ENCODE measurements at places on chromosomes 1 and 21. TPM values are rescaled to one million over a fixed set of nuclear protein-coding genes. Genes with fewer than 3 reads are reported as not detected.
A peak's percentile ranks its signal among the peaks of the same experiment; 100 is the strongest.

- H3K4me3 ChIP-seq, result no peak overlapping the region
- no peak for DNase-seq
- H3K27me3 ChIP-seq, result no peaks in the 10 kb centered on the region
- H3K27ac ChIP-seq, result no peak overlapping the region
Measured at GRCh38 chr1:21870611-21871010, 58.5 kb downstream of the LDLRAD2 start.

- no peaks in the 10 kb centered on the region for H3K27me3 ChIP-seq
- no peak overlapping the region for H3K4me3 ChIP-seq
- H3K36me3 ChIP-seq, result no peaks in the 10 kb centered on the region
- no peak for DNase-seq
Measured at GRCh38 chr21:14863745-14864210, 201.0 kb downstream of the NRIP1 start.

GRCh38 chr1:110119843-110120242 is 7.6 kb downstream of the UBL4B start:
- H3K36me3 ChIP-seq, result no peaks in the 10 kb centered on the region
- no peak overlapping the region for H3K4me3 ChIP-seq
- H3K27me3 ChIP-seq, result peaks cover 12% of the 10 kb centered on the region
- DNase-seq, result no peak
- no peaks in the 10 kb centered on the region for H3K4me1 ChIP-seq

- no peak overlapping the region for H3K27ac ChIP-seq
- DNase-seq, result no peak
- H3K4me3 ChIP-seq, result no peak overlapping the region
- no peaks in the 10 kb centered on the region for H3K4me1 ChIP-seq
Measured at GRCh38 chr1:186498695-186499389, 37.9 kb upstream of the PDC start.

DNA sequence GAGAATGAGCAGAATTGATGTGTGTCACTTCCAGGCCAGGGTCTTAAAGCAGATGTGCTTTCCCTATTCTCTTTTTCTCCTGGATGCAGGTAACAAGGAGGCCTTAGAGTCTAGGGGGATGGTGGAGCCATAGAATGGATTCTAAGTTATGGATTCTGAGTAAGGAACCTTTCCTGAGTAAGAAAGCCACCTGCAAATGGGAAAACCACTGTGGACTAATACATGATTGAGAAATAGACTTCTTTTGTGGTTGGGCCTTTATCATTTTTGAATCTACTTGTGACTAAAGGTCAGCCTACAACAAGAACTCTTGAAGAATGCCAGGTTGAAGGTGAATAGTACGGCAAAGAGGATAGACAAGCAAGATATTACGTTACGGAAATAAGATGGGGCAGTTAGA is 116.1 kb downstream of the CDC7 start:
- no peak for DNase-seq
- no peaks in the 10 kb centered on the region for H3K36me3 ChIP-seq
- H3K4me3 ChIP-seq, result no peak overlapping the region
- H3K27ac ChIP-seq, result no peak overlapping the region
- peaks cover 13% of the 10 kb centered on the region for H3K4me1 ChIP-seq
- H3K27me3 ChIP-seq, result no peaks in the 10 kb centered on the region

DNA sequence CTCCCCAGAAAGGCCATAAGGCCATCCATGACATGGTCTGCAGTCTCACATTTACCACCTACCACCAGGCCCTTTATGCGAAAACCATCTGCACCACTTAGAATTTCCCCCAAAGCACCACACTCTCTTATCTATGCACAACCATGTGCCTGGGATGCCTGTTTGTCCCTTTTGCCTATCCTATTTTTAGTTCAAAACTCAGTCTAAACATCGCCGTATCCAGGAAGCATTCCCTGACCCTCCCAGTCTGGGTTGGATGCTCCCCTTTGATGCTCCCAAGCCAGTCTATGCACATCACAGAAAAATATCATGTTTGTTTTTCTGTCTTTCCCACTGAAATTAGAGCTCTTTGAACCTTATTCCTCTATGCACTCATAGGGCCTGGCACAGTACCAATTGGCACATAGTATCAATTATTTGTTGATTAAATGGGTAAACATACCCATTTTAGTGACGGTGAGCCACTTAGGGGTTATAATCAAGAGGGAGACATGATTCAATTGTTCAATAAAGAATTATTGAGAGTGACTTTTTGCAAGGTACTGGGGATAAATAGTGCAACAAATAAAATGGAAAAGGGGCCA is 6.7 kb downstream of the MPL start:
- H3K4me3 ChIP-seq, result no peak overlapping the region
- no peaks in the 10 kb centered on the region for H3K36me3 ChIP-seq
- no peak for DNase-seq

DNA sequence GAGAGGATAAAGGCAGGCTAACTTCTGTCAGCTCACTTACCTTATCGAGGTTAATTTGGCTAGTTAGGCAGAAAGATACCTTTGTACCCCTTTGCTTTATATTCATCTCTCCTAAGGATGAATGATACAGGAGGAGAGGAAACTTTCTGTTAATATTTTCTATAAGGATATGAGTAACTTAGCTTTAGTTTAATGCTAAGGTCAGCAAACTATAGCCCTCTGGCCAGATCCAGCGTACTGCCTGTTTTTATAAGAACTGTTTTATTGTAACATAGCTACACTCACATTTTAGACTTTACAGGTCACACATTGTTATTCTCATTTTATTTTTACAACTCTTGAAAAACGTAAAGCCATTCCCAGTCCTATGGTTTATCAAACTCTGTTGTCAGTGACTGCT is 18.1 kb downstream of the DHX9 start:
- H3K4me1 ChIP-seq, result no peaks in the 10 kb centered on the region
- no peaks in the 10 kb centered on the region for H3K27me3 ChIP-seq
- peaks cover 31% of the 10 kb centered on the region for H3K36me3 ChIP-seq

DNA sequence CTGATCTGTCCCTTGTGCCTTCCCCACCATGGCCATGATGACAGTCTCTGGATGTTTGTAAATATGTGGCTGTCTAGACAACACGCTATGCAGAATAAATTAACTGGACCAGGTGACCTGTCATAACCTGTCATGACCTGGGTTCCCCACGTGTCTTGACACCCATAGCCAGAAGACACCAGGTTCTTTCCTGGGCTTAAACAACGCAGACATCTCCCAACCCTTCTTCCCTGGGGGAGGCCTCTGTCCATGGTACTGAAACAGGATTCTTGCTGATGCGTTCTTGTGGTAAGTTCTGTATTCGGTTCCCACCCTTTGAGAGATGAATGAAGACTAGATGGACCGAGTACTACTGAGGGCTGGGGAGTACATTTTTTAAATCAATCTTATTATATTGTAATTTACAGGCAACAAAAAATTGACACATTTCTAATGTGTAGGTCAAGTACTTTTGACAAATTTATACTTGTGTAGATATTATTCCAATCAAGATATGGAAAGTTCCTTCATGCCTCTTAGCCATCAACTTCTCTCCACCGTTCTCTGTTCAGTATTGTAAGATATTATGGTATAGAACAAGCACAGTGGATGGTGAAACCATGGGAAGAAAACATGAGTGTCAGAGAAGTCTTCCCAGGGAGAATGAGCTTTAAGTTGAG is 738.8 kb downstream of the PTPRU start:
- H3K36me3 ChIP-seq, result no peaks in the 10 kb centered on the region
- no peak overlapping the region for H3K27ac ChIP-seq
- H3K4me1 ChIP-seq, result no peaks in the 10 kb centered on the region
- no peak overlapping the region for H3K4me3 ChIP-seq
- H3K27me3 ChIP-seq, result peaks cover 7% of the 10 kb centered on the region
- no peak for DNase-seq

GRCh38 chr1:117675907-117676430 is 70.1 kb downstream of the TENT5C start:
- peaks cover 57% of the 10 kb centered on the region for H3K4me1 ChIP-seq
- peak overlapping the region; percentile 62 for H3K27ac ChIP-seq
- no peak for DNase-seq
- H3K27me3 ChIP-seq, result no peaks in the 10 kb centered on the region
- no peak overlapping the region for H3K4me3 ChIP-seq
- H3K36me3 ChIP-seq, result no peaks in the 10 kb centered on the region

DNA sequence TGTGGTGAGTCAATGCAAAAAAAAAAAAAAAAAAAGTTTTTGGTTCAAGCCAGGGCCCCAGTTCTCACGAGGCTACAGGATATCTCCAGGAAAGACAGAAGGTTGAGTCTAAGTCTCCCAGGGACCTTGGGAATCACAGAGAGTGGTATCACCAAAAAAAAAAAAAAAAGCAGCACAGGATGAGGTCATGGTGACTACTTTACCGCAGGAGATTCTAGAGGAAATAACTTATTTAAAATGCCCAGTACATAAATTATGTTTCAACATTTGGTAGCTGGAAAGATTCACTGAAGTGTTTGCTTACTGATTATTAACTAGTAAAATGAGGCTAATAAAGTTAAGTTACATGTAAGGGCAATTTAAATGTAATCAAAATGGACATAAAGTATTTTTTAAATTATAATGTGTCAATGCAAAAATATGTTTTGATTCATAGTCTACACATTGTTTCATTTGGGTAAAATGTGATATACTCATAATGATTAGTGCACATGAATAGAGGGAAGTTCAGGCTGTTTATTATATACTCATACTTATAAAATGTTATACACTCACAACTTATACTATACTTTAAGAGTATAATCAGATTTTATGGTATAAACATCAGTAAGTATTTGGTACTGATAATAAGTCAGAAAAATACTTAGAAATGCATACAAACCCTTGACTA is 84.1 kb downstream of the PLPPR5 start:
- no peaks in the 10 kb centered on the region for H3K4me1 ChIP-seq
- no peaks in the 10 kb centered on the region for H3K36me3 ChIP-seq
- no peak for DNase-seq
- H3K27me3 ChIP-seq, result no peaks in the 10 kb centered on the region
- no peak overlapping the region for H3K4me3 ChIP-seq

DNA sequence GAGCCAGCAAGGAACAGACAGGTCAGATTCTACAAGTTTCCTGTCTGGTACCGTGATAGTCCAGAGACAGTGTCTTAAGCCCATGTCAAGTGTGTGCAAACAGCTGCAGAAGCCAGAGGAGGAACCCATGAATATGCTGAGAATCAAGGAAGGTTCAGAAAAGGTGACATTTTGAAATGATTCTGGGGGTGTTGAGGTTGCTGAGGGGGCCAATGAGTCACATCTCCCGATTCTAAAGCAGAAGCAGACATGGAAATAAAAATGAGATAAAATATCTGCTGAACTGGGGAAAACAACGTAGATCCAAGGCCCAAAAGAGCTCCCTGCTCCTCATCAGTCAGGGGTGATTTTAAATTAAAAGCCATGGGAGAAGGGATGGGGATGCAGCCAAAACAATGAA is 15.8 kb upstream of the SYT6 start:
- DNase-seq, result no peak
- no peak overlapping the region for H3K4me3 ChIP-seq
- no peaks in the 10 kb centered on the region for H3K36me3 ChIP-seq
- H3K27ac ChIP-seq, result no peak overlapping the region

- DNase-seq, result no peak
- no peaks in the 10 kb centered on the region for H3K27me3 ChIP-seq
- H3K36me3 ChIP-seq, result no peaks in the 10 kb centered on the region
Measured at GRCh38 chr1:222045786-222046185, 303.9 kb upstream of the DUSP10 start.

GRCh38 chr1:56834137-56834900 is 15.1 kb upstream of the FYB2 start:
- H3K36me3 ChIP-seq, result no peaks in the 10 kb centered on the region
- H3K4me1 ChIP-seq, result no peaks in the 10 kb centered on the region
- DNase-seq, result no peak
- no peak overlapping the region for H3K27ac ChIP-seq

DNA sequence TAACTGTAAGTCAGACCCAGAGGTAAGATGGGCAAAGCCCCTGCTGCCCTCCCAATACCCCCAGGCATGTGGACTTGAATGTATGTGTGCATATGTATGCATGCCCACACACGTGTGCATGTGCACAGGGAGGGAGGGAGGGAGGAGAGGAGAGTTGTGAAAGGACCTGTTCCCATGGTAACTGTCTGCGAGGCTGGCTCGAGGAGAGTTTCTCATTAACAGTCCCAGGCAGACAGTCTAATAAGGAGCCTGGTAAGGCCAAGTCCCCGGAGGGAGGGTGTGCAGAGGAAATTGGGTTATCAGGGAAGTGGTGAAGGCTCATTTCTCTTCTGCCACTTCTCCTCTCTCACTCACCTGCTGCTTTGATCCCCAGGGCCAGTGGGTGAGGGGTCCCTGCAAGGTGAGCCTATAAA is 74.9 kb downstream of the NFASC start:
- no peak overlapping the region for H3K27ac ChIP-seq
- H3K4me1 ChIP-seq, result no peaks in the 10 kb centered on the region
- no peak overlapping the region for H3K4me3 ChIP-seq
- DNase-seq, result no peak
- no peaks in the 10 kb centered on the region for H3K36me3 ChIP-seq

DNA sequence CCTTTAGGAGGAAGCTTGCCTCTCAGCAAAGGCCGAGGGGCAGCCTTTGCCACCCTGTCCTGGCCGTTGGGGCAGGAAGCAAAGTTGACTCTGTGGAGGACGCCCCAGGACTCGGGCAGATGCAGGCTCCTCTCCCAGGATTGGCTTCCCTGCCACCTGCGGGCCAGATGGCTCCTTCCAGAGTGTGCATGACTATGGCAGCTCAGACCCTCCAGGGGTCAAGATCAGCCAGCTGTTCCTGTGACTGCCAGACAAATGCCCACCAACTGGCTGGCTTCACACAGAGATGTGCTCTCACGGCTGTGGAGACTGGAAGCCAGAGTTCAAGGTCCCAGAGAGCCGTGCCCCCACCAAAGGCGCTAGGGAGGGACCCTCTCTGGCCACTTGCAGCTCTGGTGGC is 87.0 kb upstream of the VAMP3 start:
- H3K4me3 ChIP-seq, result no peak overlapping the region
- no peaks in the 10 kb centered on the region for H3K4me1 ChIP-seq
- no peaks in the 10 kb centered on the region for H3K27me3 ChIP-seq

SUSD4 gene
- 2.5 TPM for total RNA-seq

TSPAN1 gene
- total RNA-seq, result 3.2 TPM
